ENCODE measurements at places on chromosomes 3 and 15. TPM values are rescaled to one million over a fixed set of nuclear protein-coding genes. Genes with fewer than 3 reads are reported as not detected.

Gene MUC4
- total RNA-seq, result 1.3 TPM

DNA sequence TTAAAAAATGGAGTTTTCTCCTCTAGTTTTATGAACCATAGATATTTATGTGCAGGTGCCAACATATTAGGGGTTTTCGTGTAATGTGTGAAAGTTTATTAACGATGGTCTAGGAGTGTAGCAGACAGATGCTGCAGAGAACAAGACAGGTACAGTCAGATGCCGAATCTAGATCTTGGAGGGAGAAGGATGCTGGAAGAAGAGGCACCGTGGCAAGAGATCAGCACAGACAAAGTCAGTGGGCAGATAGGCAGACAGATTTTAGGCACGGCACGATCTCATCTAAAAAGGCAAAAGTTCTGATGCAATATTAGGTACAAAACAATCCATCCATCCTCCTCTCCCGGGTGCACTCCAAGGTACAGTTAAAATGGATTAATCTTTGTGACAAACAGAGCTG lies 161.6 kb downstream of the TIGIT start:
- no peak for DNase-seq

DNA sequence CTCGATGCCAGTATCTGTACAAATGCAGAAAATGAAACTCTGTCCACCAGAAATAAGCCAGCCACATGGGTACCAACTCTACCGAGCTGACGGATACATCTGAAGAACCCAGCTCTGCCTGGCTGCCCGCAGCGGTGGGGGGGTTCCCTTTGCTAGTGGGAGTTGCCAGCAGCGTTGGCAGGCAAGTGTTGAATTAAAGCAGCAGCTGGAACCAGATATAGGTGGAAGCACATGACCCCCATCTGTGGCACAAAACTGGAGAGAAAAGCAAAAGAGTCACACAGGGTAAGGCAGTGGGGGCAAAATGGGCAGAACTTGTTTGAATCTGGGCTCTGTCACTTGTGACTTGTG lies 17.9 kb downstream of the CRYGS start:
- DNase-seq, result no peak

GRCh38 chr3:46284981-46285683 lies 42.9 kb downstream of the CCR3 start:
- no peak for DNase-seq

- DNase-seq, result no peak
These were observed 149.5 kb downstream of the MEX3B start for GRCh38 chr15:81896356-81896755.

Measured in GM23338 (cell line).